Uterine smooth muscle cell (primary cell): ENCODE measurements at places on chromosomes 4 and X. TPM values are rescaled to one million over a fixed set of nuclear protein-coding genes. Genes with fewer than 3 reads are reported as not detected.

The NAP1L2 gene
- 3.9 and 7.5 TPM in 2 replicates for total RNA-seq

The CT47B1 gene
- total RNA-seq: not detected in 2 replicates

The PABPC5 gene
- 1.8 and 2.5 TPM in 2 replicates for total RNA-seq

The ATP2B3 gene
- under 0.01 TPM in 1 of 2 replicates, not detected in the other for total RNA-seq

The SYTL5 gene
- total RNA-seq: 0.66 and 1.2 TPM in 2 replicates

The ARX gene
- not detected in 2 replicates for total RNA-seq

The SUPT20HL1 gene
- total RNA-seq: 0.11 and 0.12 TPM in 2 replicates

The GABRG1 gene
- total RNA-seq: not detected in 2 replicates

The SLC9B2 gene
- total RNA-seq: 15.4 and 25.2 TPM in 2 replicates

The OPRPN gene
- not detected in 2 replicates for total RNA-seq

The DRD5 gene
- not detected in 2 replicates for total RNA-seq

The SLIT2 gene
- 57.7 and 97.5 TPM in 2 replicates for total RNA-seq

The CSAG1 gene
- total RNA-seq: not detected in 2 replicates

The ANOS1 gene
- 7.9 and 12.5 TPM in 2 replicates for total RNA-seq

The CORIN gene
- 0.55 and 1.00 TPM in 2 replicates for total RNA-seq

The DCUN1D4 gene
- total RNA-seq: 31.1 and 47.0 TPM in 2 replicates

The GPC4 gene
- total RNA-seq: 0.77 and 2.2 TPM in 2 replicates

The HMGN5 gene
- 0.75 and 1.7 TPM in 2 replicates for total RNA-seq

The PDE6B gene
- total RNA-seq: 0.22 and 1.1 TPM in 2 replicates

The LUZP4 gene
- total RNA-seq: not detected in 2 replicates

The SPANXA2 gene
- not detected in 2 replicates for total RNA-seq

The APELA gene
- total RNA-seq: not detected in 2 replicates

The STX18 gene
- 41.5 and 45.4 TPM in 2 replicates for total RNA-seq
